ENCODE measurements at places on chromosomes 2 and 18. TPM values are rescaled to one million over a fixed set of nuclear protein-coding genes. Genes with fewer than 3 reads are reported as not detected.

The COL6A3 gene
- total RNA-seq, result 160 TPM

The EGR4 gene
- total RNA-seq, result not detected

The CROCC2 gene
- total RNA-seq, result not detected

The CLEC4F gene
- total RNA-seq, result not detected

The STARD6 gene
- total RNA-seq, result not detected

The HAAO gene
- total RNA-seq, result not detected

The SCG2 gene
- total RNA-seq, result 5.0 TPM

The ARHGAP15 gene
- total RNA-seq, result not detected

All from SJSA1 (cell line).